ENCODE measurements at places on chromosomes 4 and X.

DNA sequence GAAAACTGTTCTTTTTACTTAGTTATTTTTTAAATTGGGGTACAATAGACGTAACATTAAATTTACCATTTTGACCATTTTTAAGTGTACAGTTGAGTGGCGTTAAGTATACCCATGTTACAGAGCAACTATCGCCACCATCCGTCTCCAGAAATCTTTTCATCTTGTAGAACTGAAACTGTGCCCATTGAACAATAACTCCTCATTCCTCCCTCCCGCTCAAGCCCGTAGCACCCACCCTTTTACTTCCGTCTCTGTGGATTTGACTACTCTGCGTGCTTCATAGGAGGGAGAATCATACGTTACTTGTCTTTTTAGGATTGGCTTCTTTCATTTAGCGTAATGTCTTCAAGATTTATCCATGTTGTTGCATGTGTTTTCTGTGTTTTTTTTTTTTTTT is 55.3 kb downstream of the TMEM131L start:
- DNase-seq: no peak

GRCh38 chrX:19569121-19569805 is 54.0 kb upstream of the MAP3K15 start:
- DNase-seq: no peak

DNA sequence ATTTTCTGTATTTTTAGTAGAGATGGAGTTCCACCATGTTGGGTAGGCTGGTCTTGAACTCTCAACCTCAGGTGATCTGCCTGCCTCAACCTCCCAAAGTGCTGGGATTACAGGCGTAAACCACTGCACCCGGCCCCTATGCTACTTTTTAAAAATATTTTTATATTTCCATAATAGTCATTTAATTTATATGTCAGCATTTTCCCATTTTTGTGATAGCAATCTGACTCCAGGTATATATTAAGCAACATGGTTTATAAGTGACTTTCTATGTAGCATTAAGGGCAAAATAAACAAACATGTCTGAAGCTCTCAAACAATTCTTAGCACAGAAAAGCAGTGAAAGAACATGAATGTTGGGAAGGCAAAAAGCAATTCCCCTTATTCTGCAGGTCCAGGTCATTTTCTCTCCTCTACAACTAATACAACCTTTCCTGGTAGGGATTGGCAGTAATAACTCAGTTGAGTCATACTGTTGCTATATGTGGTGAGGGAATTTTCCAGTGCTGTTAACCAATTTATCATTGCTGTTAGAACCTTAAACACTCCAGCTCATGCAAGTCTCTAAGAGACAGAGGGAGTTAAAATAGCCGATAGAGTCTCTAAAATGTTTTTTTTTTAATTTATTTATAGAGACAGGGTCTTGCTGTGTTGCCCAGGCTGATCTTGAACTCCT is 24.0 kb downstream of the SMIM14 start:
- DNase-seq: no peak

DNA sequence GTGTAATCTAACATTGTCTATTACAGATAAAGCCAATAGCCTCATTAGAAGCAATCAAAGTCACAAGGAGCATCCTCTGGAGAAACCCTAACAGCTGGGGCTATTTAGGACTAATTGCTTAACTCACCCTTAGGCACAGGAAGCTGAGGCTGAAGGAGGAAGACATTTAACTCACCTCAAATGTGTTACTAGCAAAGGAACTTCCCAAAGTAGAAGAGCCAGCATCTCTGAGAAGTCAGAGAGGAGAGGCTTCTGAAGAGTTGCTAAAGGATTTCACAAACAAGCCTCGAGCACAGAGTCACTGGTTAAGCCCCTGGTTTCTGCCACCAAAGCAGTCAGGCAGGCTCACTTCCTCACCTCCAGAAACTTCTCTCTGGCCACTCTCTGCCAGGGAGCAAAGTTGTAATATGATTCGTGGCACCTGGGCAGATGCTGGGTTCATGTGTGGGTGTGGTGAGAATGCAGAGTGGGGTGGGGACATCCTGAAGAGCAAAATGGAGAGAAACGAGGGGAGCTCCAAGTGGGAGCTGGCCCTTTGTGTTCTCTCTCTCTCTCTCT is 201.3 kb downstream of the HS6ST2 start:
- DNase-seq: no peak

DNA sequence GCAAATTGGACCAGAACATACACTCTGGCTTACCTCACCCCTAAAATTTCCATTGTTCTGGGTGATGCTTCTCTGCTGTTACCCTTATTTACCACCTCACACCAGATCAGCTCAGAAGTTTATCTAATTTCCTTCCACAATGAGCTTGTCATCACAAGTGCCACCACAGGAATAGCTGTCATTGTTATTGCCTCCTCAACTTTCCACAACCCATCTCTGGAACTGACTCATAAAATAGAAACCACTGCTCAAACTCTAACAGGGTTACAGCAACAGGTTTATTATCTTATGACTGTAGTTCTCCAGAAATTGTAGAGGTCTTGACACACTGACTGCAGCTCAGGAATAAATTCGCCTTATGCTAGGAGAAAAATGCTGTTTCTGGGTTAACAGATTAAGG is 52.7 kb downstream of the ZNF718 start:
- no peak for DNase-seq

DNA sequence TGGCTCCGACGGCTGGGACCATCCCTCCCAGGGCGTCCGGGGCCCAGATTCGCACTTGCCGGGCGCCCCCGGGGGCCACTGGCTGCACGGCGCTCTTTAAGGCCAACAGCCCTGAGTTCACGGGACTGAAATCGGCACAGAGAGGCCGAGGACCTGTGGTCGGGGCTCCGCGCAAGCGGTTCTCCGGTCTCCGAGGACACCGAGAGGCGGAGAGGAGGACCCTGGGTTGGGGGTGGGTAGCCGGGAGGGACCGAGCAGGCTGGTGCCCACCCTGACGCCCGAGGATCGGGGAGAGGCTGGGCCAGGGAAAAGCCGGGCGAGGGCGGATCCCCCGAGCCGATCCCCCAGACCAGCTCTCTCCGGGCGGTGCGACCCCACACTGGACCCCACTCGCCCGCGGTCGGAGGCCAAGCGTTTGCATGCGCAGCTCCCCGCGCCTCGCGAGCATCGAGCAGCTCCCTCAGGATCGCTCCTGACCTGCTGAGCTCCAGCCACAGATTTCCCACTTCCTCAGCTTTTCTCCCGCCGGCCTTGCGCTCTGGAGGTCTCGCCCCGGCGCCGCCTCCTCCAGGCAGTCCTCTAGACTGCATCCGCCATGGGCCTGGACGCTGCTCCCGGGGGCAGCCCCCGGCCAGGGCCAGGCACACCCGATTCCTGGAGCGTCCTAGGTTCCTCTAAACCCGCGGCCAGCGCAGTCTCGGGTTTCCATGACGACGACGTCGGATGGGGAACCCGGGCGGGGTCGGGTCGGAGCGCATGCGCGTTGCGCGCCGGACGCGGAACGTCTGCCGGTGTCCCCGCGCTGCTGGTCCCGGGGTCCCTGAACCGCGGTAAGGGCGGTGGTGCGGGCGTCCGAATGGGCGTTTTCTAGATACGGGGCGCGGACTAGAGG is 17.6 kb upstream of the NAT8L start:
- DNase-seq: peak; percentile 91

- no peak for DNase-seq
Observed at GRCh38 chrX:19545651-19546050, 30.3 kb upstream of the MAP3K15 start.

GRCh38 chrX:19886883-19887531 is 393 bp downstream of the SH3KBP1 start:
- peak; percentile 38 for DNase-seq

DNA sequence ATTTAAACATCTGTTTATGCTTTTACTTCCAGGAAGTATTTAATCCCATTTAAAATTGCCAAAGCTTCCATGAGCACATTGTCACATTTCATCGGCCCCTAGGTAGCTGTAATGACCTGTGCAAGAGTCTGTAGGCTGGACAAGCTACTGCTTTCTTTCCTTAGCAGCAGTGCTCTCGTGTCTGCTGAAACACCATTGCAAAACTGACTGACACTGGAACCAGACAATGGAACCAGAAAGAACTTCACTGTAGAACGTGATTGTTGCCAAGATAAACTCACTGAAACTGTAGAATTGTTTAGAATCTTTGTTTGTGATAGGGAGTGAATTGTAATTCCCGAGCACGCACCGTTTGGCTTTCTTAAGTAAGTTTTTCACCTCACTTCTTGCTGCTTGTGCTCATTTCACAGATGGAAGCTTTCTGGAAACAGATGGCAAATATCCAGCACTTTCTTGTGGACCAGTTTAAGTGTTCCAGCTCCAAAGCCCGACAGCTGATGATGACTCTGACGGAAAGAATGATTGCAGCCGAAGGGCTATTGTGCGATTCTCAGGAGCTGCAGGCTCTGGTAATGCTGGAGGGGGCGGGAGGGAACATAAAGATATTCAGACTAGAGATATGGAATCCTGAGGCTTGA is 36.9 kb downstream of the EVC start:
- DNase-seq: no peak

- DNase-seq: no peak
Observed at GRCh38 chrX:103513476-103514108, 5.7 kb downstream of the RAB40A start.

DNA sequence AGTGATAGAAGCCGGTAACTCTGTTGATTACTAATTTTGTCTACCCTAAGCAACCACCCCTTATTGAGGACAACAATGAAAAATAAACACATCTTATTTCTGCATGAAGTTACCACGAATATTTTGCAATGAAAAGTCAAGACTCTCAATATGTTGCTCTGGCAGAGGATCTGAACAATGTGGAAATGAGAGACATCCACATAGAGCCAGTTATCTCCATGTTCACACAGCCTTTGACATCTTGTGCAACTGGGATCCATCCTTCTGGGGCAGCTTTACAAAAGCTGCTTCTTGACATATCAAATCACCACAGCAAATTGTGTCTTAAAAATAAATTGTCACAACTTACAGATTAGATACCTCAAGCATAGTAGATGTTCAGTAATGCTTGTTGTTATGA is 10.2 kb downstream of the EDNRA start:
- DNase-seq: no peak

DNA sequence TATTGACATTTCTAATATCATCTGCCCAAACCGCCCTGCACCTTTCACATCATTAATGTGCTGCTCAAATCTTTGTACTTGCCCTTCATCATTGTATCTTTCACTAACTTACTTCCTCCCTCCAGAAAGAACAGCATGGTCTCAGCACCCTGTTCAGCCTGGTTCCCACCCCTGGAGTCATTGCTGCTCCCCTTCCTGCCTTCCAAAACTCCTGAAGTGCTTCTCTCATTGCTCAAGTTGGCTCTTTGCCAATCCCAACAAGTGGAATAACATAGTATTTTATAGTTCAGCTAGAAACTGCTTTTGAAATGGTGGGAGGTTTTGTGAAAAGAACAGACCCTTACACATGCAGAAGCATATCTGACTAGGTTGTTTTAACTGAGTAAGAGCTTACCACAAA is 14.0 kb upstream of the TTC29 start:
- no peak for DNase-seq

- peak; percentile 56 for DNase-seq
Observed at GRCh38 chrX:1249101-1249887, 19.3 kb upstream of the CSF2RA start.

- DNase-seq: no peak
Observed at GRCh38 chr4:150045410-150045809, 32.8 kb upstream of the DCLK2 start.

DNA sequence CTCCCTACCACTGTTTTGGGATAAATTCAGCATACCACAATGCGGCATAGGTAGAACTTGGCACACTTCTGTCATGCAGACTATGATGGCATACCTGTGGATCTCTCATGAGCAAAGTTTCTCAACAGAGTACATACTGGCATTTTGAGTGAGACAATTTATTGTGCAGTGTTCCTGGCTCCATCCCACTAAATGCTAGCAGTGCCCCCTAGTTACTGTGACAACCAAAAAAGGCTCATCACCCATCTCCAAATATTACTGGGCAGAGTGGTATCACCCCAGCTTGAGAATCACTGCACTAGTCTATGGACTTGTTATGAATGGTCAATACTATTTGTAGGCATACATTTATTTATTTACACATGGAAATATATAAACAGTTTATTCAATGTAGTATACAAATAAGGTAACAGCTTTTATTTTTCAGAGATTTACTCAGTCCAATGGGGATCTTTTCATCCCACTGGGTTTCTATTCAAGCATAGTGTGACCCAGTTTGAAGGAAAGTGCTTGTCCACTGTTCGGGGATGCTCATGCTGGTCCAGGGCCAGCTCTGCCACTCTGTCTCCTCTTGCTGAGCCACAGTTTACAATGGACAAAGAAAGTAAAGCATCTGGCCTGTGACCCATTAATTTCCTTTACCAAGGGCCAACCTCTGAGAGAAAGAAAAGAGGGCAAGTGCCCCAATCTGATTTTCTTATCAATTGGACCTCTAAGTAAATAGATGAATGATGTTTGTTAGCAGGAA is 81.0 kb upstream of the IL2 start:
- no peak for DNase-seq

- no peak for DNase-seq
Observed at GRCh38 chrX:18938710-18939109, 45.2 kb downstream of the PHKA2 start.

- DNase-seq: no peak
Observed at GRCh38 chrX:122252454-122252853, 931.6 kb upstream of the GRIA3 start.

GRCh38 chrX:11648705-11649519 is 16.8 kb downstream of the ARHGAP6 start:
- DNase-seq: no peak

Data from activated CD4-positive, alpha-beta T cell treated with anti-CD3 and anti-CD28 coated beads, Interleukin-2, amount 50 U/mL, for 48 hours (primary cell).